CD4-positive, alpha-beta T cell treated with Interleukin-2 at 100 ng/mL for 4 hours (primary cell): ENCODE measurements at places on chromosomes 7 and 10.

DNA sequence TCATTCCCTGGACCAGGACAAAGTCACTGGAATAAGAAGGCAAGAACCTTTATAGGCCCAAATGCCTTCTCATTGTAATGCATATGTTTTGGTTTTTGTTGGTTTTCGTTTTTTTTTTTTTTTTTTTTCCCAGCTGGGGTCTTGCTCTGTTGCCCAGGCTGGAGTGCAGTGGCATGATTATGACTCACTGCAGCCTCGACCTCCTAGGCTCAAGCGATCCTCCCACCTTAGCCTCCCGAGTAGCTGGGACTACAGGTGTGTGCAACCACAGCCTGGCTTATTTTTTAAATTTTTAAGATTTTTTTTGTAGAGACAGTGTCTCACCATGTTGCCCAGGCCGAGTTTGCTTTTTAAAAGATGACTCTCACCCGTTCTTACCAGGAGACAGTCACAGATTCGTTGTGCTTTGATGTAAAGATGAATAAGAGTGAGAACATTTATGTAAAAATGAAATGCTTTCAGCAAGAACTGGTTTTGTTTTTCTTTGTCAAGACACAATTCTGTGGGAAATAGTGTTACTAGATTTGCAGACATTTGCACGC lies 7.6 kb downstream of the IQCE start:
- no peak for DNase-seq

GRCh38 chr7:99558306-99559174 lies at the start of gene ZNF655:
Gene ZNF655 (plus strand): TSS chr7:99558642. CDS start chr7:99560560, 1,918 bp downstream.
- peak; percentile 91 for DNase-seq

GRCh38 chr10:107357033-107357432 lies 192.5 kb upstream of the SORCS1 start:
- DNase-seq, result no peak

GRCh38 chr10:68272833-68273232 lies 40.9 kb upstream of the ATOH7 start:
- DNase-seq, result no peak
